G401 (cell line): ENCODE measurements at places on chromosomes 6 and 20.

GRCh38 chr6:82362144-82362543 is 1.5 kb upstream of the TPBG start:
- DNase-seq, result no peak

GRCh38 chr6:1840491-1841121 is 230.9 kb downstream of the FOXC1 start:
- DNase-seq, result no peak

GRCh38 chr6:151680846-151681432 is 126.5 kb upstream of the ESR1 start:
- no peak for DNase-seq

GRCh38 chr6:130229645-130230044 is 6.9 kb upstream of the SAMD3 start:
- DNase-seq, result no peak

GRCh38 chr6:117008618-117009017 is 131.6 kb downstream of the RFX6 start:
- DNase-seq, result no peak

DNA sequence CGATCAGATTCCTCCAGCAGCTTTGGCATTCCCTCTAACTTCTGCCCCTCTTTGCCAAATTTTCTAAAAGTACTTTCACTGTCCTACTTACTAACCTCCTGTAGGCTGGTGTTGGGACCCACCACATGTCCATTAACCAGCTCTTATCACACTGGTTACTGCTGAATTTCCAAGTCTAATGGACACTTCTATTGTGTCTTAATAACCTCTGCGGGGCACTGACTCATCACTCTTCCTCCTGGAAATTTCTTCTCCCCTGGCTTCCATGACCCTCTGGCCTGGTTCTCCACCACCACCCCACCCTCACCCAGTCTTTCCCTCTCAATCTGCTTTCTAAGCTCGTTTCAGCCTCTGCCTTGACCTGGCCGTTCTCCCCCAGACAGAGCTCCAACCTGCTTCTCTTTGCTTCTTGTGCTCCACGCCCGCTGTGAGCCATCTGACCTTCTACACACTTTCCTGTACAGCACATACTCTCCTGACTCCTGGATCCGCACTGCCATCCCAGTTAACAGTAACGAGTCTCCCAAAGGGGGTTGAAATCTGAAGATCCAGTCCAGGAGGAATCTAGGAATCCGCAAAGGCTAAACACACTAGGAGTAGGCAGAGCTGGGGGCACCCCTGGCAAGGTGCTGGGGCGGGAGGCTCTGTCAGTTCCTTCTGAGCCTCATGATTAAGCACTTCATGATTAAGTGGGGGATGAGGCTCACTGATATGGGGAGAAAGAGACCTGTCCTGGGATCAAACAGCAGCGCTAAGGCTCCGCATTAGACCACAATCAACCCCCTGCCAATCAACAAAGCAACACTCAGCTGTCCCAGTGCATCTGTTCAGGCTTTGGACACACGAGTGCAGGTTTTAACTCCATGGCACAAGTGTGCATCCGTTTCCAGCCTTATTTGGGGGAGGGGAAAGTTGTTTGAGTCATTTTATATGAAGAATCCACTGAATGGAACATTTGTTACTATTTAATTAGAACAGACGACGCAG is 146.3 kb downstream of the LY86 start:
- no peak for DNase-seq

GRCh38 chr20:32064667-32065066 is 12.6 kb downstream of the HCK start:
- no peak for DNase-seq

GRCh38 chr6:159761129-159761872 is 544 bp upstream of the ACAT2 start:
- DNase-seq, result no peak

- DNase-seq, result no peak
These were observed 206.8 kb downstream of the SIM1 start for GRCh38 chr6:100257793-100258395.

GRCh38 chr20:35287509-35288324 is 3.1 kb upstream of the EIF6 start:
- DNase-seq, result no peak

DNA sequence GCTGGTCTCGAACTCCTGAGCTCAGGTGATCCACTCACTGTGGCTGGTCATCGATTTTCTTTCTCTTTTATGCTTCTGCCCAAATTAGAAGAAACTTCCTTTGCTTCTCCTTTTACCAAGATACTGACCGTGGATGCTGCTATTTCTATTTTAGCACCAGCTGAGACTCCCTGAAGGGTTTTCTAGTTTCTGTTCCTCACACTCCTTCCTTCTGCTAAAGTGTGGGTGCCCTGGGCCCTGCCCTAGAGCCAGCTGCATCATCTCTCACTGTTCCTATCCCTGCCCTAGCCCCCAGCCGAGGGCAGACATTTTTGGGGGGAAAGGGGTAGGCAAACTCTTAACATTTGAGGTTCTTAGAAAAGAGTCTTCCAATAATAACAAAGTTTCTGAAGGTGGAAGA is 6.3 kb downstream of the SMOC2 start:
- no peak for DNase-seq

GRCh38 chr20:34794006-34794585 is 31.4 kb downstream of the NCOA6 start:
- no peak for DNase-seq

DNA sequence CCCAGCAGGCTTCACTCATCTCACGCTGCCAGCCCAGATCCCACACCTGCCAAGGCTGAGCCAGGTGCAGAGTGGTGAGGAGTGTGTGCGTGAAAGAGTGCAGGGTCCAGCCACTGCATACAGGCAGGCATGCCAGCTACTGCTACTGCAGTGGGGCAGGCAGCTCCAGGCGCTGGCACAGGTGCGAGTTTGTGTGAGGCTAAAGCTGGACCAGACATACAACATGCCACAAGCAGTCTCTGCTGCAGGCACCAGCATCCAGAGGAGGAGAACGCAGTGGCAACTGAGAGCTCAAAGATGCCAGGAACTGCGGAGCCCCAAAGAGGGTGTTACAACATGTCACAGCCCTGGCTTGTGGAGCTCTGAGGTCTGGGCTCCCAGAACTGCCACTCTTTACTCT is 149.8 kb downstream of the EYS start:
- DNase-seq, result no peak

GRCh38 chr20:59183751-59184150 is 20.1 kb downstream of the ZNF831 start:
- no peak for DNase-seq

GRCh38 chr20:62555642-62556420 is 80.0 kb upstream of the GATA5 start:
- DNase-seq, result no peak

- no peak for DNase-seq
These were observed 1.1 kb downstream of the DEF6 start for GRCh38 chr6:35298625-35299140.

- DNase-seq, result no peak
These were observed 30.2 kb upstream of the FOXP4 start for GRCh38 chr6:41515995-41516394.

DNA sequence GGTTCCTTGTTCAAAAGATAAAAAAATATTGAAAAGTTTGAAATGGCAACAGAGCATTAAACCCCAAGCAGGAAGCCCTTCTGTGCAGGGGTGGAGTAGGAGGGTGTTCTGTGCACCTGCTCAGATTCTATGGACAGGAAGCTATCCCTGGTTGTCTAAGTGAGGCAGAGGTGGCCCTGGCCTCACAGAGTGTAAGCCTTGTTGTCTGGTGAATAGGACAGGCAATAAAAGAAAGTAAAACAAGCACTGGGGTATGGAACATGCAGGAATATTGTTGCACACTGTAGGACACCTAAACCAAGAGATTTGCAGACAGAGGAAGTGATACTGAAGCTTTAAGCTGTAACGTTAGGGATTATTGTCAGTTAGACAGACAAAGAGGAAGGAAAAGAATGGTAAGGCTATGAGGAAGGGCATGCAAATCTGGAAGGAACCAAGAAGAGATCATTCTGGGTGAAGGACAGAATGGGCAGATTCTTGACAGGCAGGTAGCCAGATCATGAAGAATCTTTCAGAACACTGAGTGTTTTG is 66.8 kb downstream of the TBC1D7 start:
- no peak for DNase-seq

DNA sequence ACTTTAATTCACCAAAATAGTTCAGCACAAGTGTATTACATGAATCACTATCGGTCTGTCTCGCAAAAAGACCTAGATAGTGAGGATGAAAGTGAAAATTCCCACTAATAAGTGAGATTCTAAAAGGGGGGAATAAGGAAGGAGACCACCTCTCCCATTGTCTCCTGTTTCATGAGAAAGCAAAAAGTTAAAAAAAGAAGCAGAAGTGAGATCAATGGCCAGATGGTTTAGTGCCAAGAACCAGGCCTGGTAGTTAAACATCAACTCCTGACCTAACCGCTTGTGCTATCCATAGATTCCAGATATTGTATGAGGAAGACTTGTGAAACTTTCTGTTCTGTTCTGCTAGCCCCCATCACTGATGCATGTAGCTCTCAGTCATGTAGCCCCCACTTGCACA is 293.0 kb downstream of the RNGTT start:
- no peak for DNase-seq

DNA sequence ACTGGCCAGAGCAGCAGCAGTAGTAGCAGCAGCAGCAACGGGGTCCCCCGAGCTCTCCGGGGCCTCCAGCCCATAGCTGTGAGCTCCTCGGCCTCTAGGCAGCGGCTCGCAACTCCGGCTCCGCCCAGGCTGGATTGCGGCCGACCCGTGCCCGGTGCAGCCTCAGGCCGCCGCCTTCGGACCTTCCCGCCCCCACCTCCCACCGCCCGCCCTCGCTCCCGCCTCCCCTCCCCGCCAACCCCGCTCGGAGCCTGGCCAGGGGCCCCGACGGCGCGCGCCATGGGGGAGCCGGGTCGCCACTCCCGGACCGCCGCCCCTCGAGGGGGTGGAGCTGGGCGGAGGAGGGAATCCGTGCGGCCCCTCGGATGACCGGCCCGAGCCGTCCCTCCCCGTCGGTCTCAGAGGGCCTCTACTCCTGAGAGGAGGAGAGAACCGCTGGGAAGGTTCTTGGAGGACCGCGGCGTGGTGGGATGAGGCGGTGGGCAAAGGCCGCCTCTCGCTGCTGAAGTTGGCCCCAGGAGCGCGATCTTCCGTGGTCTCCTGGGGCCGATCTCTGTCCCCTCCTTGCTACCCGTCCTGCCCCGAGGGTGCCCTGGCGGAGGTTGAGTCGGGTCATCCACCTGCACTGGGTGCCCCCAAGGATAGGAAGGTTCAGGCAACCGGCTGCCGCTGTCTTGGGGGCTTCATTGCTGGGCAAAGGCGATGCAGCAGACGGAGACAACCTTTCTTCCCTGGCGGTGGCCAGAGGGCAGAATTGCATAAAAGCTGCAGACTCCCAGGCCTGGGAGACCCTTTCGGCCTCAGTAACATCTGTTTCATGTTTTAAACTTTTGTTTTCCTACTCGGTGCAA is at the start of gene ADAM33:
Gene ADAM33 (minus strand): TSS at position 80 of the 851 bp plus-strand sequence. CDS start 6 bp downstream, at position 74.
- no peak for DNase-seq

DNA sequence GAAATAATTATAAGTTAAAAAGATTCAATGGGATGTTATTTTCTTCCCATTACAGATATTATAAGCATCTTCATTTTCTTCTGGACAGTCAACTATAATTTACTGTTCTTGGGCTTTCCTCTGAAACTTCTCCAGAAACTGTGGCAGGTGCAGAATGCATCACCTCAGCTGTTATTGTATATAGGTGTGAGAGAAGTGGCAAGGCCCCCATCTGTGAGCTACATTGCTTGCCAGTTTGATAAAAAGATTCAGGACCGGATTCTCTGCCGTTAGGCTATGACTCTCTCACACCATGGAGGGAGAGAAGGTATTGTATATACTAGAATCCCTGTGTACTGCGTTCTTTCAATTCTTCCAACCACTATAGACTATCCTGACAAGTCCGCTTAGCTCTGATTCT is 135.8 kb upstream of the CENPW start:
- DNase-seq, result no peak

- no peak for DNase-seq
These were observed 88.3 kb upstream of the KCNQ5 start for GRCh38 chr6:72533606-72534005.

GRCh38 chr6:69867639-69867976 is 1.3 kb downstream of the COL19A1 start:
- peak; percentile 52 for DNase-seq

DNA sequence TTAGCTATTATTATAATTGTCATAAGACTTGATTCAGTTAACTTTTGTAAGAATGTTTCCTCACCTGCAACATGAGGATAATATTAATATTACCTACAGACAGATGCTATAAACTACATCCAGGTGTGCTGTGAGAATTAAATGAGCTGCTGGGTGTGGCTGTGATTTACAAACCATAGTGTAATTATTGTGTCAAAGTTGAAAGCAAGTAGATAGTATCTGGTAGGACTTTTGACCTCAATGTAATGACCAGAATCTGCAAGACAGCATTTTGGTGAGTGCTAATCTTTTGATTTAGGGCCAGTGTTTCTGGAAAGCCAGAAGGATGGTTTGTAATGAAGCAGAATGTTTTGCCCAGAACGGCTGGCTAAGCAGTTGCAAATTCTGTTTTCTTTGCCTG is 162.5 kb downstream of the TRMT11 start:
- no peak for DNase-seq

- no peak for DNase-seq
These were observed 87.9 kb downstream of the UNC5CL start for GRCh38 chr6:40950986-40951698.

DNA sequence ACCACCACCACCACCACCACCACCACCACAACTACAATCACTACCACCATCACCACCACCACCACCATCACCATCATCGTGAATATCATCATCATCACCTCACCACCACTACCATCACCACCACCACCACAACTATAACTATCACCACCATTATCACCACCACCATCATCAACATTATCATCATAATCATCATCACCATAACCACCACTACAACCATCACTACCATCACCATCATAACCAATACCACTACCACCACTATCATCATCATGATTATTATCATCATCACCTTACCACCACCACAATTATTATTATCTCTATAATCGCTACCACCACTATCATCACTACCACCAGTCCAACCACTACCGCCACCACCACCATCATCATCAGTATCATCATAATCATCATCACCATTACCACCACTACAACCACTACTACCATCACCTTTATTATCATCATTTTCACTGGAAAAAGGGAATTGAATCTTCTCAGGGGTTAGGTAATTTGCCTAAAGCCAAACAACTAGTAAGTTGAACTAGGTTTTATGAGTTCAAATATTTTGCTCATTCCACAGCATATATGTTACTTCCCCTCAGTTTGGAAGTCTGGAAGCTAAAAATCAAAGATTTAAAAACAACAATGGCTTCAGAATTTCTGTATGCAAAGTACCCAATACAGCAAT is 8.3 kb downstream of the RIPOR2 start:
- DNase-seq, result no peak

DNA sequence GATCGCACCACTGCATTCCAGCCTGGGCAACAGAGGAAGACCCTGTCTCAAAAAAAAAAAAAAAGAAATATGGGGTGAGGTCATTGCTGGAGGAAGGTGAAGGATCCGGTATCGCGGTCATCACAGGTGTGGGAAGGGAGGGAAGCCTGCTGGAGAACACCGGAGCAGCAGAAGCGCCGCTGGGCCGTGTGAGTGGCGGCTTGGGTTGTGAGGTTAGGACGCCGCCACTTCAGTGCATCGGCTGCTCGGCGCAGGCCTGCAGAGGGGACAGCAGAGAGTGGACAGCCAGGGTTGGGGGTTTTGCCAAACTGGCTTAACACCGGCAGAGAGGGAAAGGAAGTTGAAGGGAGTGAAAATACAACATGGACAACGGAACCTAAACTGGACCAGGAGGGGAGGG is 5.4 kb downstream of the TLDC2 start:
- no peak for DNase-seq

- DNase-seq, result no peak
These were observed 109.3 kb upstream of the MTHFD1L start for GRCh38 chr6:150756173-150756572.

- DNase-seq, result no peak
These were observed 35.9 kb downstream of the HLA-DRA start for GRCh38 chr6:32475392-32476206.

GRCh38 chr20:2741881-2742280 is 49.3 kb downstream of the EBF4 start:
- DNase-seq, result no peak
